ENCODE measurements at places on chromosomes 11 and 22.

- no peak for DNase-seq
Measured at GRCh38 chr22:27639248-27640086, 162.1 kb downstream of the MN1 start.

GRCh38 chr11:15927196-15927863 is 429.0 kb downstream of the SOX6 start:
- DNase-seq = no peak

- no peak for DNase-seq
Measured at GRCh38 chr11:15816260-15816871, 540.0 kb downstream of the SOX6 start.

GRCh38 chr11:37364246-37364839 is 766.3 kb upstream of the RAG2 start:
- no peak for DNase-seq

- no peak for DNase-seq
Measured at GRCh38 chr11:96241331-96241841, 101.6 kb downstream of the MAML2 start.

DNA sequence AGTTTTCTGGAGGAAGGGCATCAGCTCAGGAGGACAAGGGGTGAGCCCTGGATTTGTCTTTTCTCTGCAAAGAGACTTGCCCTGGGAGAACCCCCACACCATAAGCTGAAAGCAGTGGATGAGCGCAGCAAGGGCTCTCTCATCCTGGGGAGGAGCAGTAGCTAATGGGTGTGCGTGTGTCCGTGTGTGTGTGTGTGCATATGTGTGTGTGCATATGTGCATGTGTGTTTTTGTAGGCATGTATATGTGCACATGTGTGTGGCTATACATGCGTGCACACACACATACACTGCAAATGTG is 45.3 kb downstream of the SMIM38 start:
- DNase-seq = no peak

DNA sequence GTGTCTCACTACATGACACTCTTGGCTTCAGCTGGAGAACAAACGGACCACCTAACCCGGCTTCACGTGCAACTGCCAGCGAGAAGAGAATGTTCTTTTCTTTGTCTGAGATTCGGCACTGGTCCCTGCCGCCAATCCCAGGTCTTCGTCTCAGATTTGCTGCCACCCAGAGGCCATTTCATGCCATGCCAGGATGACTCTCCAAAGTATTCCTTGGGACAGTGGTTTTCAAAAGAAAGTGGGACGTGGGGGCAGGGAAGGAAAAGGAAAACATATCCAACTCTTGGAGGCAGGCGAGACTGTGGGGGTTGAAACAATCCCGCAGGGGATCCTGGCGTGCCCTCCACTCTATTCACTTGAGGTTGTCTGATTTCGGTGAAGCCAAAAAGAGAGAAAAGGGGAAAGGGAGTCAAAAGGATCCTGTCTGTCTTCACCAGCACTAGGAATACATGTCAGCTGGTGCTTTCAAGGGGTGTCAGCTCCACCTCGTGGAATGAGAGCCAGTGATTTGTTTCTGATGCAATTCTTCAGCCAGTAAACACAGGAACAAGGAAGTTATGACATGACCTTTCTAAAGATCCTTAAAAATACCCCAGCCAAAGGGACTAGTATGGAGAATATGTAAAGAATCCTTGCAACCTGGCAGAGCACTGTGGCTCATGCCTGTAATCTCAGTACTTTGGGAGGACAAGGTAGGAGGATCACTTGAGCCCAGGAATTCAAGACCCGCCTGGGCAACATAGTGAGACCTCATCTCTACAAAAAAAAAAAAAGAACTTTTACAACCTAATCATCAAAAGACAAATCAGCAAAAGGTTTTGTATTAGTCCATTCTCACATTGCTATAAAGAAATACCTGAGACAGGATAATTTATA is 41.0 kb upstream of the APLNR start:
- peak; percentile 44 for DNase-seq

DNA sequence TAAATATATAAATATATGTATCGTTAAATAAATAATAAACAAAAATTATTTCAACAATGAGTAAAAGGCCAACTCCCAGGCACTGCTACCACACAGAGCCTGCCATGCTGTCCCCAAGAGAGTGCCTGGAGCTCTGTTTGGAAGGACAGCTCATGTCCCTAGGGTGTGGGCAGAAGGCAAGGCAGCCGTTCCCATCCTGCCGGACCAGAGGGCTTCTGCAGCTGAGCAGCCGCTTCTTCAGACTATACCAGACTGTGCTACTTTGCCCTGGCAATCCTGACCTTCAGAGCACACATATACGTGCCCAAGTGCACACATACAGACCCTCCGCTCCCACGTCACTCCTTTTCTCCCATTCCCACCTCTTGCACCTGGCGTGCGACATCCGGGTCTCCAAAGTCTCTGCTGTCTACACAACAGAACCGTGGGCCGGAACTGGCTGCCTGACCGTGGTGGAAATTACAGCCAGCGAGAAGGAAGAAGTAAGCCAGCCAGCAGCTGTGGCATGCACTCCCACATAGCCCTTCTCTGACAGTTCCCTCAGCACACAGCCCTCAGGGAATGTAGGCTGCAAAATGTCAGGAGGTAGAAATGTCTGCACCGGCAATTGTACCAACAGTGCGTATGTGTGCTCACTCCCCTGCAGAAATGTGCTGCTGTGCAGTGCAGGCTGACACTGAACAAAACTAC is 24.0 kb downstream of the PAX6 start:
- DNase-seq = no peak

- DNase-seq = no peak
Measured at GRCh38 chr11:123653483-123653826, 969 bp downstream of the SCN3B start.
